ENCODE measurements at places on chromosomes 5 and 9.

DNA sequence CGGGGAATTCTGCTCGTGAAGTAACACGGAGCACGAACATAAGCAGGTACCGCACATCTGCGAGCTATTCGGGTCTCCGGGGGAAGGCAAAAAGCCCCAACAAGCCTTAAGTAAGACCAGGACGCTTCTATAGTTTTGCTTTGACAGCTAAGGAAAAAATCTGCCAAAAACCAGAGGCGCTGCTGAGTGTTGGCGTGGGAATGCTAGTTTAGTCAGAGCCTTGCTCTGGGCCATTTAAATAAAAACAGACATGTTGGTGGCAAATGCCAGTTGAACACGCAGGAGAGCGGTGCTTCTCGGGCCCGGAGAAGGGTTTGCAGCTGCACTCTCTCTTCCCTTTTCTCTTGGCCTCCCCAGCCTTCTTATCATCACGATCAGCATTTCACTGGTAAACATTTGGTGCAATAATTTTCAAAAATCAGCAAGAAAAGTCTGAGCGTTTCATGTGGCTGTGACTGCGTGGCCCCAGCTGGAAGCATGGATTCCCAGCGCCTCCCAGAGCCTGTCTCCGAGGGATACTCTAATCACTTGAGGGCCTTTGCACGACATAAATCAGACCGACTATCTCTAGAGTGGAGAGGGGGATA is 6.4 kb upstream of the NOTCH1 start:
- DNase-seq: no peak

DNA sequence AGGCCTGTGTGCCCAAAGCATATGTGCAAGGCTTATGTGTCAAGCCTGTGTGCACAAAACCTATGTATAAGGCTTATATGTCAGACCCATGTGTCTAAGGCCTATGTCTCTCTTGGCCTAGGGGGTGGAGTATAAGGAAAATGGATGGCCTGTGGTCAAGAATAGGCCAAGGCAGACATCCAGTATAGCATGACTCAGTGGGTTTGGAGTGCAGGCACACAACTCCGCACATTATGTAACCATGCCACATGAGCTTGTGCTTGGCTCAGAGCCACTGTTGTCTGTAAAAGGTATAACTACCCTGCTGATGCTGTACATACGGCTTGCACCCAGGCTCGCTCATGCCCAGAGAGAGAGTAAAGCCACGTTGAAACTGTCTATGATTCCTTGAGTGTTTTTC is 626.4 kb upstream of the NUDT12 start:
- DNase-seq: no peak

DNA sequence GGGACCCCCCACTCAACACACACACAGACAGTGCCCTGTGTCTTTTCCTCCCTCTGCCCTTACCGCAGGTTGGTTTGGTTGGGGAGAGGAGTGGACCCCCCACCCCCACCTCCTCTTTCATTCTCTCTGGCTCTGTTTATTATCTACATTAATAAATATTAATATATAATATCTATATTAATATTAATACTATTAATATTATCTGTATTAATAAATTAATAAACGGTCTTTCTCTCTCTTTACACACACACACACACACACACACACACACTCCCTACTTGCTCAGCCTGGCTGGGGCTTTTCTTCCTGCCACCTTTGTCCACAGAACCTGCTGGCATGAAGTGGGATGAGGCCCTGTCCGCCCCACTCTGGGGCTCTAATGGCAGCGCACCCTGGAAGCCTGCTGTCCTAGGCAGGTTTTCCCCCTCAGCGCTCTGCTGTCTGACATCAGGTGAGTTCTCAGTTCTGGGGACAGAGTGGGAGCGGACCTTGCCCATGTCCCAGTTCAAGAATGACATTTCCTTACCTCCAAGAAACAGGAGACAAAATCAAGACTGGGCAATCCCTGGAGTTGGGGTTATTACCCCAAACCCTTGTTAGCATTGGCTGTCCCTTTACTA is 10.5 kb upstream of the SMIM32 start:
- no peak for DNase-seq

DNA sequence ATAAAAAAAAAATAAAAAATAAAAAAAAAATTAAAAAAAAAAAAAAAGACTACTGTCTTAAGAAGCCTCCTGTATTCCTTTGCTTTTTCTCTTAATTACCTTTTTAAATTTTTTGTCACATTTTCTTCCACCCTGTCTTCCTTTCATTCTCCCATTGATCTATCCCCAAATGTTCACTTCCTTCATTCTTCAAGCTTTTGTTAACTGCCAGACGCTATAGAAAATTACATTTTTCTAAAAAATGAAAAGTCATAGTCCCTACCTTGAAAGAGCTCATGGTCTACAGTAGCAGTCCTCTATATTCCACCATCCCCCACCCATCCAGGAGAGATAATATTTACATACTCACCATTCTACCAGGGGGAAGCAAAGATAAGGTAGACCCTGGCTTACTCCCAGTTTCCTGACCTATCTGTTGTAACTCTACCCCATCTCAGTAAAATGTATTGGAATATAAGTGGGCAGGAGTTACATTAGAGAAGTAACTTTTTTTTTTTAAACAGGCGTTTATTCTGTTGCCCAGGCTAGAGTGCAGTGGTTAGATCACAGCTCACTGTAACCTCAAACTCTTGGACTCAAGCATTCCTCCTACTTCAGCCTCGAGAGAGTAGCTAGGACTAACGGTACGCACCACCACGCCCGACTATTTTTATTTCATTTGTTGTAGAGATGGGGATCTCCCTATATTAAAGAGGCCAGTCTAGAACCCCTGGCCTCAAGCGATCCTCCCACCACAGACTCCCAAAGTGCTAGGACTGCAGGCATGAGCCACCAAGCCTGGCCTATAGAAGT is 3.8 kb upstream of the PRKAA1 start:
- DNase-seq: no peak

DNA sequence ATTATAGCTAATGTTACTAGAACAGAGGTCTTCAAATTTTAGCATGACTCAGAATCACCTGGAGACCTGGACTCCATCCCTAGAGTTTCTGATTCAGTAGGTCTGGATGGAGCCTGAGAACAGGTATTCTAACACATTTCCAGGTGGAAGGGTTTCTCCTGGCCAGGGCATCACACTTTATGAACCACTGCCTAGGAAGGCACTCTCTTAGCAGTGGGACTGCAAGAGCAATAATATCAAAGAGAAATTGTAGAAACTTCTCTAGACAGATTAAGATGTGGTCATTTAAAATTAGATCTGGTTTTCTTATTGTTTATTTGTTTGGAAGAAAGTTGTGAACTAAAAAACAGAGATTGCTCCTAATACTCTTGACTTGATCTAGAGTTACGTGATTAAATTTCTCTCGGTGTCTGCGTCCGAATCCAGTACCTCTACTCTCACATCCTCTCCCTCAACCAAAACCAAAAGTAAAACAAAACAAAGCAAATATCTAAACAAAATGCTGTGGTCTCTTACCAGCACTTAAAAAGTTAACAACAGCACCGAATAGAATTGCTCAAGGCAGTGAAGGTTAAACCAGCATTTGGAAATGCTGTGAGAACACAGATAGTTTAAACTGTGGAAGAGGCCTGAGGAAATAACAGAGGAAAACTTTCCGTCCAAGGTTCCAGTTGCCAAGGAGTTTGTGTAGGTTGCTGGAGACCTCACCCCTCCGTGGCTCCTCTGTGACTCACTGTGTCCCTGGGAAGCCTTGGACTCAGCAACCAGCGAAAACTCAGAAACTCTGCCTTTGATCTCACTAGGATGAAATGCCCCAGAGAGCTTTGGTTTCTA is 193.4 kb downstream of the ARRDC3 start:
- DNase-seq: peak; percentile 86

- peak; percentile 37 for DNase-seq
These were observed 261.2 kb upstream of the CLINT1 start for GRCh38 chr5:158119961-158120723.

GRCh38 chr9:35397216-35397698 is 92.7 kb upstream of the RUSC2 start:
- no peak for DNase-seq

DNA sequence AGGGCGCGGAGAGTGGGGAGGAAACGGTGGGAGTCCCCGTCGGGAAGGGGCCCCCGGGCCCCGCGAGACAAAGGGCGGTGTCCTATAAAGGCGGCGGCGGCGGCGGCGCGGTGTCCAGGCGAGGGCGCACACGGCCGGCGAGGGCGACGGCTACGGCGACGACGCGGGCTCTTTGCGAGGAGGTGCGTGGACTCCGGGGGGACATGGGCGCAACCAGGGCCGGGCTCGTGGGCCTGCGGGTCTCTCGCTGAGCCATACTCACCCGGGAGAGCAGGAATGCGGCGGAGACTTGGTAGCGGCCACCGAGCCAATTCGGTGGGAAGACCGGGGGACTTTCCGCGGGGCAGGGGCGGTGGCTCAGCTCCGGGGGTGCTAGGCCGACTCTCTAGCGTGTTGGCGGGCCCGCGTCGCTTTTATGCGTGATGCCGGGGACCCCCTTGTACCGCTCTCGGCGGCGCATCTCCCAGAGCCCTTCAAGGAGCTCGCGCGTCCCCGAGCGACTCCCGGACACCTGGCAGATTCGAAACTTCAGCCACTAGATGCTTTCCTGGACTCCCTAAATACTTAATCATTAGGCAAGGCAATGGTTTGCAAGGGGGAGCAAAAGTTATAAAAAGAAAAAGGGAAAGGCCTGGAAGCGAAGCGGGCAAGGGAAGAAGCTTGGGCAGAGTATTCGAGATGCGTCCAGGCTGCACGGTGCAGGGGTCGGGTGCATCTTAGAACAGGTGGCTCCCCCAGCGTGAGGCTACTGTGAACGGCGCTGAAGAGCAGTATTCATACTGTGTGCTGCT is 5.9 kb upstream of the TAL2 start:
- DNase-seq: peak; percentile 18

DNA sequence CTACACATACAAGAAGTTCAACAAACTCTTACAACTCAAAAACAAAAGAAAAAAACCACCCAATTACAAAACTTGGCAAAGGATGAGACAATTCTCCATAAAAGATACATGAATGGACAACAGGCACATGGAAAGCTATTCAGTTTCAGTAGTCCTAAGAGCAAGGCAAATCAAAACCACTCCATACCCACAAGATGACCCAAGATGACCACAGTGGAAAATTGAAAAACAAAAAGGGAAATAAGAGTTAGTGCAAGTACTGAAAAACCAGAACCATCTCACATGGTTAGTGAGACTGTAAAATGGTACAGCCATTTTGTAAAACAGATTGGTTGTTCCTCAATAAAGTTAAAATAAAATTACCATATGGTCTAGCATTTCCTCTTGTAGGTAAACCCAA is 287.1 kb upstream of the CDH9 start:
- no peak for DNase-seq

- no peak for DNase-seq
These were observed 317.0 kb upstream of the RPS23 start for GRCh38 chr5:82595113-82595512.

DNA sequence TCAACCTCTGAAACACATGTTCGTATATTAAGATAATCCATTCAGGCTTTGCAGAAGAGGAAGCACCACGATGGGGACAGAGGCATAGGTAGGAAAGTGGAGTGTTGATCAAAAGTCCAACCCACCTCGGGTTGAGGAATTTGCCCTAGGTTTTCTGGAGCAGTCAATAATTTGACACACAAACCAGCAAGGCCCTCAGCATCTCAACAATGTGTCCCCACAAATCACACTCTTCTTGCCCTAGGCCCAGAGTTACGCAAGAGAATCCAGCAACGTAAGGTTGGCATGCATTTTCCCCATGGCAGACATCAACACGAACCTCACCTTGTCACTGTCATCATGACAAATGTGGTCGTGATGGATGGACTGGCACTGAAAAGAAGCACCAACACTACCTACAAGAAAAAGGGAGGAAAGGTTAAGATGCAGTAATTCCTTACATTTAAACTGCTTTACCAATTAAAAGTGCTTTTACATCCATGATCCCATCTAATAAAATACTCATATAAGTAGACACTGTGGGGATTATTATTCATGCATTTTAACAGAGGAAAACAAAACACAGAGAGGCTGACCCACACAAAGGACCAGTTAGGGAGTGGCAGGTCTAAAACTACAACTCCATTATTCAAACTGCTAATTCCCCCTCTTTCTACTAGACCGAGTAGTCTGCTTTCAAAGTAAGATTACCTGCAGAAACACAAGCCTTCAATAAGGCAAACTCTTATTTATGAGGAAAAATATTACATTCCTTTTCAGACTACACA is 24.4 kb upstream of the RNF38 start:
- no peak for DNase-seq

- peak; percentile 72 for DNase-seq
These were observed at the start of gene MCC for GRCh38 chr5:113487781-113488644. MCC (minus strand) TSS chr5:113488453.

- no peak for DNase-seq
These were observed 333.4 kb downstream of the YTHDC2 start for GRCh38 chr5:113846941-113847340.

DNA sequence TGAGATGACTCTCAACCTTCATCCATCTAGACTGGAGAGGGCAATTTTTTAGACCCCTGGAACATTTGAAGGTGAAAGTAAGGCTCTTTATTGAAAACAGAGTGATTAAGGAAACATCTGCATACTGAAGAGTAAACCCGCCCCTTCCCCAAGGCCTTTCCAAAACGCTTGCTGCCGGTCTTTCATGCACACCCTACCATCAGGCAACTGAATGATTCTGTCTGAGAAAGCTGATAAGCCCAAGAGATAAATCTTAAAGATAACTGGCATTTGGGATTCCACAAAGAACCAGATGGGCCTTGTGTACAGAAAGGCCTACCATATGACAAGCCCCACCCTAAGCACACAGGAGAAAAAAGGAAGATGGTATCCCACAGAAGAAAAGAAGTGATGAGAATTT is 54.4 kb upstream of the PIK3R1 start:
- DNase-seq: no peak

DNA sequence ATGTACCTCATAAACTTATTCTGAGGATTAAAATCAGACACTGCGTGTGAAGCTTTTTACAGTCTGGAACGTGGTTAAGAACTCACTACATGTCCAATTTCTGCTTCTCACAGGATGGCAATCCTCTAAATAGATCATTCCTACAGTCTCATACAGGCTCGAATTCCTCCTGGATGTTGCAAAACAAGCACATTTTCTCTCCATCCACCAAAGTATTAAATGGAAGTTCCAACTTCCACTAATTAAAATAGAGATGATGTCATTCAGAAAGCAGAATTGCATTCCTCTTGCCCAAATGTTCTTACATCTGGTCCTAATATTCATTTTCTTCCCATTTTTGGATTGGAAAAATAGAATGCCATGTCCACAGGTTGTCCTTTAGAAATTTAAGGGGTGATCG is 145.5 kb upstream of the PCA3 start:
- no peak for DNase-seq

DNA sequence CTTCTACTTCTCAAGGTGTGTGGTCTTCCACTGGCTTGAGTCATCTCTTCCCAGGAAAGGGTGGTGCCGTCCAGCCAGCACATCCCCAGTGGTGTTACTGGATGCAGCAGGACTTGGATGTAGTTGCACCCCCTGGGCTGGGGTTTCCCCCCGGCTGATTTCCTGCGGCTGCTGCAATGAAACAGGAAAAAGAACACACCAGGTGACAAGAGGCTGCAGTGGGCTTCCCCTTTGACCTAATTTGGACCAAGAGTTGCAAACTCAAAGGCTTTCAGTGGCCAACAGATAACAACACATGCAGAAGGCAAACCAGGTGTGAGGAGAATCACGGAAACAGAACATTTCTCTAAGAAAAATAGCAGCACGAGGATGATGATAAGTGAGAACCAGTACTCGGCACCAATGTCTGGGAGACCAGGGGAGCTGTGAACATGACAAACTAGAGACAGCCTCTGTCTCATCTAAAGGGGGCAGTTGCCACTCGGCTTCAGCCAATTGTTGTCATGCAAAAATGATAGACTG is 83.7 kb downstream of the PDE6A start:
- no peak for DNase-seq
